ENCODE measurements at places on chromosomes 6 and 20.

DNA sequence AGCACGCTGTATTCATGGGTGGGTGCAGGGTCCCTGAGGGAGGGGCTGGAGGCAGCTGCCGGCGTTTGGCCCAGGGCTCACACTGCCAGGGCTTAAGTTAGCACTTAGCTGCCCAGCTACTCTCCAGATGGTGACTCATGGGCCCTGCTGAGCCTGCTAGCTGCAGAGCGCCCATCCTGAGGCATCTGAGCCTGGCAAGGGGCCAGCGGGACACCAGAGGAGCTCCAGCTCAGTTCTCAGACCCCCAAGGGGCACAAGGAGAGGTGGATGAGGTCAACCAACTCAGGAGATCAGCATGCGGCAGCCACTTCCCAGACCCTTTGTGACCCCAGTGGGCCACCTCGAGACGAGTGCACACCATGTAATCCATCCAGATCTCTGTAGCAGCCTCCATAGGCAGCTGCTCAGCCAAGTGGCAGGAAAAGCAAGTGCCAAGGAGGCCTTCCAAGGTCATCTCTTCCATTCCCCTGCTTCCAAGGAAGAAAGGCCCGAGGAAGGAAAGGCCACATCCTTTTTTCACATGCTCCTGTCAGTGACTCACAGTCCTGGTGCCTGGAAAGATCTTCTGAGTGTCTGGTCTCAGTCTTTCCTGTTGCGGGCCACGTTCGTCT lies 35.3 kb downstream of the FOXP4 start:
- peak; percentile 93 for DNase-seq

DNA sequence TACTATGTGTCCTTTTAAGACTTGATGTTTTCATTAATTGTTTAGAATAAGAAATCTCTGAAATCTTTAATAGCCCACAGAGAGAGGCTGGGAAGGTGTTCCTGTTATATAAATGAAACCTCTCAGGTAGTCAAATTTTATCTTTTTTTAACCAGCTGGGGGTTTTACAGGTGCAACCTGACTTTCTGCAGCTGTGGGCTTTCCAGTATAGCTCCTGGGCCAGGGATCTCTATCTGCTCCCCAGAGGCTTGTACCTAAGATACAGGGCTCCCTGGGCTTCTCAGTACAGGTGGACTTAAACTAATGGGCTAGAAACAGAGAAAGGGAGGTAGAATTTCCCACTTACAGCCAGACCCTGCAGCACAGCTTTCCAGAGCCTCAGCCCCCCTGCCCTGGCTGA lies 49.4 kb downstream of the HLA-C start:
- no peak for DNase-seq

GRCh38 chr20:35561671-35562070 lies 19.8 kb downstream of the ERGIC3 start:
- no peak for DNase-seq

DNA sequence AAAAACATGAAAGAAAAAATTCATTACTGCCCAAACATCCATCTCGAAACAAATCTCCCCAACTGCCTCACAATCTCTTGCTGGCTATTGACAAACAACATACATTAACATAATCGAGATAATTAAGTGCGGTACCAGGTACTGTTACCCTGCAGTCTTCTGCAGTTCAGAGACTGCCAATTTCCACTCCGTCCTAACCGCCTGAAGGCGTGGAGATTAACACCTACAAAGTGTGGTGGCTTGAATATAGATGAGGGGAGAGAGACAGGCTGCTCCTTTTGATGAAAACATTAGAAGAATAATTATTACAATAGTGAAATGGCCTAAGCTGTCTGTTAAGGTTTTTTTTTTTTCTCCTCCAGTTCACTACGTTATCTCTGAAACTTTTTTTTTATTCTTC lies 258.9 kb upstream of the SOX4 start:
- no peak for DNase-seq

DNA sequence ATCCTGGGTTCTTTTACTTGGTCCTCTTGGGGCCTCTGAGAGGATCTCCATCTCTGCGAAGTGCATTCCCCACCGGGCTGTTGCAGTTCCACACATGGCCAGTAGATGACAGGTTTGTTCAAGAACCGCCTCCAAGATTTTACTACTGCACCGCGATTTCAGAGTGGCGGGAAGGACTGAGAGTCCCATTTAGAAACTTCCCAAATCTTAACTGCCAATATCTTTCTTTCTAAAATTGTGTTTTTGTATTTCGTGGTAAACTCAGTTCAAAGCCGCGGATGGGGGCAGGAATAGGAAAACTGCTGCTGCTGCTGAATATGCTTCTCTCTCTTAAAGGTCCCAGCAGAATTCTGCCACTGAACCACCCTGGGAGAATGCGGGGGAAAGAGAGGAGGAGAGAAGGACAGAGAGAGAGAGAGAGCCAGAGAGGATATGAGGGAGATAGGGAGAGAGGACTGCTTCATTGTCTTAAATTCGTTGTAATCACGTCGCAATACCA lies 8.6 kb upstream of the BTNL2 start:
- DNase-seq = peak; percentile 67

DNA sequence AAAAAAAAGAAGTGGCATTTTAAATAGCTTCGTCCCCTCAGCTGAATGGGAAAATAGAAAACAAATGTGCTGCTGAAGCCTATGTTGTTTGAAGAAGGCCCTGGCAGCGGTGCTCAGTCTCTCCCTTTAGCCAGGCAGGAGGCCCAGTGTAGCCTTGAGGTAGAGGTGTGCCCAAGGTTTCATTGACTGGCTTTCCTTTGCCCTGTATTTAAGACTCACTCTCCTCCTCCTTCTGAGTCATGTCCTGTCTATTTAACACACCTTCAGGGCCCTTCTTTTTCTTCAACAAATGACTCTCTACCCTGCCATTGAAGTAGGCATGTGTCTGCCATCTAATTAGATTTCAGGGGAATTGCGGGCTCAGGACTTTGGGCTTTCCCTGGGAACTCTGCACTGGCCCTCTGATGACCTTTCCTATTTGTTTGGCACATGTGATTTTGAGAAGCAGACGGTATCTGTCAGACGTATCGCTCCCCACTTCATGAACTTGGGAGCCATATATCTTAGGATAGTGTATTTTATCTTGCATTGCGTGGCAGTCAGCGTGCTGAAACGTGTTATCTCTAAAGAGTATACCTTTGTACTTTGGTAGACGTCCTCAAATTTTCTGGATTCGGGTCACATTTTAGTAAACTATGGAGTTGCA lies 4.3 kb downstream of the TJAP1 start:
- DNase-seq = no peak

DNA sequence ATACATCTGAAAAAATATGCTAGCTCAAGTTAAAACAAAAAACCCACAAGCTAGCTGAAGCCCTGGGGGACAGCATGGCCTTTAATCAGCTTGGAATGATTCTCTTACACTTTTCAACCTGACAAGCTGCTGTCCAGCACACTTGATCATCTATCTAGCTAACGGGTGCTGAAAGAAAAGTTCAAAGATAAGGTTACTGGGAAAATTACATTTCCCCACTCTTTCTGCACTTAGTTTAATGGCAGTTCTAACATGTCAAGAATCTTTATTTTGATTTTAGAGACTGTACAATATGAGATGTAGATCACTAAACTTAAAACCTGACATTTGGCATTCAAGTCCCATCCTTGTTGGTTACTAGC lies 53.4 kb downstream of the STK4 start:
- DNase-seq = no peak

- DNase-seq = no peak
Observed at GRCh38 chr20:49890471-49891361, 24.6 kb downstream of the SPATA2 start.

DNA sequence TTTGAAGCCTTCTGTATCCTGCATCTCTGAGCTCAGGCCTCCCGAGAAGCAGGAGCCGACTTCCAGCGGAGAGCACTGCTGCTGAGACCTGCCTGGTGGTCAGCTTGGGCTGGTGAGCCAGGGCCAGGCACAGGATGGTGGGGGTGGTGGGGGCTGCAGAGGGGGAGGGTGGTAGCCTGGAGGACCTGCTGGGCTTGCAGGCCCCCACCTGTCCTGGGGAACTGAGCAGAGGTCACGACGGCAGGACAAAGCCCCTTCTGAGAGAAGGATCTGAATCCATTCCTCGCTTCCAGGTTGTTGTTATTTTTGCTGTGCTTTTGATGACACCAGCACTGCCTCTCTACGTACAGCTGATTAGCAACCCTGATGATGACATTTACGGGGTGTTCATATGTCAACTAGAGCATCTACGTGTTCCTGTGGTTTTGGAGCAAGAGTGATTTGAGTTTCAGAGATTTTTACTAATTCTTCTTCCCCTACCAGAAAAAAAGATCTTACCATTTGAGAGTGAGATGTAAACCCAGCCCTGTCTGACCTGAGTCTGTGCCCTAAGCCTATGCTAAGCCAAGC lies 35.7 kb upstream of the CD93 start:
- DNase-seq = no peak

DNA sequence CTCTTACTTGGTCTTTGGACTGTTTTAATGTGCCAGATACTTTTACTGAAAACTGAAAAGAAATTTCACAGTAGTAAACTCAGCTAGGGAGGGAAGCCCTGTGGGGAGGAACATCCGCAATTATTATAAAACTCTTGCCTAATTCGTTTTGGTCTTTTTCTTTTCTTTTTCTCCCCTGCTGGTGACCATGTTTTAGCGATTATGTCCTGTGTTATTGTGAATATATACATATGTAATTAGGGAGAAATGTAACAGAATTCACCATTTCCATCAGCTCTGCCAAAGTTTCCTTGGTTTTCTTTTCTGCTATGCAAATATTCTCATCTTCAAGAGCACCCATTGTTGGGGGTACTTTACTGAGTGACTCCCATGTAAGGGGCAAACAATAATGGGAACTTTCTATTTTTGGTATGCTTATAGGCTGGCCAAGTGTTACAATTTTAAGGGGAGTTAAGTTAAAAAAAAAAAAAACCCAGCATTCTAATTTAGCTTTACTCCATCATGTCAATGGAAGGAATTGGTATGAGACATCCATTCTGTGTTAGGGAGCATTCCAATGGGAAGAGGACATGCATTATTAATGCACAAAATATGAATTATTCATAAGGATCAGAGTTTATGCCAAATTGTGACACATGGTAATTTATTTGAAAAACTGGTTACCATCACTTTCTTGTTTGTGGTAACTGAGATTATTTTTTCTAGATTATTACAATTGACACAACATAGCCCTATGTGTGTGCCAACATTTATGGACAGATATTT lies 2.0 kb downstream of the DOK5 start:
- no peak for DNase-seq

DNA sequence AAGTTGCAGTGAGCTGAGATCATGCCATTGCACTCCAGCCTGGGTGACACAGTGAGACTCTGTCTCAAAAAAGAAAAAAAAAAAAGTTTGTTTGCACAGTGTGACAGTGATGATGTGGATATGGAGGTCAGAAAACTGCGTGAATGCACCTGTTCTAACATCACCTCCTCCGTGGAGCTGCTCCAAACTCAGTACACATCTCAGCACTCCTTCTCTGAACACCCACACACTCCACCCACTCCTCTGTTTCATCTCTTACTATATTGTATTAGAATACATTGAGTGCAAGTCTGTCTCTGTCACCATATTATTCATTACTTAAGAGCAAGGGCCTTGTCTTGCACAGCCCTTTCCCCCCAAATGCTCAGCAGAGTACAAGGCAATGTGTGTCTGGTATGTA lies 51.5 kb upstream of the ENPP4 start:
- DNase-seq = no peak

DNA sequence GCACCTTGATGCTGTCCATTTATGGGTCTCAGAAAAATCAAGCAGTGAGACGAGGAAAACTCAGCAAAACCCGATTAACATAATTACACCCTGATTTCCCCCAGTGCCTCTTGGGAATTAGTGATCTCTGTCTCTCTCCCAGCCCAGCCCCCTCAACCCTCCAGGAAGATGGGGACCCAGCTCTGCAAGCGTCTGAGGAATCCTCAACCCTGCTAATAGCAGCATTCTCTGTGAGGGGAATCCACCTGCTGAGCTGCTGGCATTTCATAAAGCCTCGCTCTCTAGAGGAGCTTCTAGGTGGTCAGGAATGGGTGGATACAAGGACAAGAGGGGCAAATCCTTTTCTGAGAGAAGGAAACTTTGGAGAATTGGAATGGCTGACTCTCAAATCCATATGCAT lies 13.9 kb downstream of the NR2E1 start:
- no peak for DNase-seq

- DNase-seq = no peak
Observed at GRCh38 chr6:5061152-5061551, 24.0 kb upstream of the PPP1R3G start.

DNA sequence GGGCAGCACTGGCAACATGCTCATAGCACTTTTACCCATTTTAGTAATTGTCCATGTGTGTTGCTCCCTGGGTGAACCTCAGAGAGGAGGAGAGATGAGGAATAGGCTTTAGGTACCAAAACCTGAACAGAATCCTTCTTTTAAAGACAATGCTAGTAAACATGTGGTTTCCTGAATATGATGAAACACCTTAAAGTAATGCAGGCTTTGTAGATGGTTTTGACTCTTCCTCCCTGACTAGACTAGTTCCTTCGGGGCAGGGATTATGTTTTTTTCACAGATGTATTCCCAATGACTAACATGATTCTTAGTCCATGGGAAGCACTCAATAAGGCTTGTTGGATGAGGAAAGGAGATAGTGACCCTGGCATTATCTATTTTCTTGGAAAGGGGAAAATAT lies 367.6 kb upstream of the JAG1 start:
- DNase-seq = no peak

- no peak for DNase-seq
Observed at GRCh38 chr20:29306390-29307072, 1950.9 kb upstream of the DEFB115 start.

GRCh38 chr6:45256697-45257695 lies 71.1 kb upstream of the RUNX2 start:
- no peak for DNase-seq

DNA sequence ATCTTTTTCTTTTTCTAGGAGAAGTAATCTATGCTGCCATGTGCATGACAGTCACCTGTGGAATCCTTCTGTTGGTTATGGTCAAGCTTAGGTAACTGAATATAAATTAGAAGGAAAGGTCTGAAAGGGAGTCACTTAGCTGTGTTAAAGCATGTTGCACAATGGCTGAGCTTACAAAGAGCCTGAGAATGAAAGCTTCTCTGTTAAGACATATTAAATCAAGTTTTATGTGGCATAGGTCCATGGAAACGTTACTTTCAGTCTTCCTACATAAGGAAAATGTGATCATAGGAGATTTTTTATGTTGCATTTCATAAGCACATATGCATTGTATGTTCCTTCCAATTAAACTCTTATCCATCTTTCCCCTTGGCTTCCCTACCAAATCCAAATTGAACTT lies 72.1 kb downstream of the GFRAL start:
- DNase-seq = no peak

- no peak for DNase-seq
Observed at GRCh38 chr20:1382670-1383069, 10.2 kb downstream of the FKBP1A start.

GRCh38 chr20:415820-416322 lies 7.8 kb downstream of the RBCK1 start:
- DNase-seq = no peak

DNA sequence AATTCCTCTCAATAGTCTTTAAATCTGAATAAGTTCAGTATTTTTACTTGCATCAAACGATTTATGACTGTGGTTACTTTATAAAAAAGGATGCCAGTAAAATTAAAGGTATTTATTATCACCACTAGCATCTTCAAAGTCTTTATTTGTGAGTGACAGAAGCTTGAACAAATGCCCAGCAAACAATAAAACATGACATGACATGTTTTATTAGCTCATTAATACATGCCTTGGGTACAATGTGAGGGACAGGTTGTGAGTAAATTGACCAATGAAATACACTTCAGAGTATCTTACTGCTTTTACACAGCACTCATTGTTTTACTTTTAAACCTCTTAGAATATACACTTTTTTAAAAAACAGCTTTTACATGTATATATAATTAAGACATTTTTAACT lies 113.4 kb upstream of the BEND3 start:
- DNase-seq = no peak

Measured in urothelium cell line (cell line).